ENCODE measurements at places on chromosomes 1 and 21.

- DNase-seq: no peak
Observed at GRCh38 chr1:38365242-38365641, 318.6 kb upstream of the POU3F1 start.

DNA sequence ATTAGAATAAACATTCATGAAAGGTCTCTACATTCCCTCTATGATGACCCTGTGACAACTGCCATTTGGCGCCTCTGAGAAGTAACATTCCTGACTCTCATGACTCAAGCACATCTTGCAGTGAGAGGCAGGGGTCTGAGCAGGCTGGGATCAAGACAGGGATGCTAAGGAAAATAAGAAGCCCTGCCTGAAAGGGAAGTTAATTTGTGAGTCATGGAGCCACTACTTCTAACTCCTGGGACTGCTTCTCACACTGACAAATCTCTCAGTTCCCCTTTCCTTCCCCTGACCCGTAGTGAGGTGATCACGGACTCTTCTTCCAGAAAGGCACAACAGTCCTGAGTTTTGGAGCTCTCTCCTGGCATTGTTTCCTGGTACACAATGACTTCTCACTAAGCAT lies 231.9 kb downstream of the TNR start:
- DNase-seq: no peak

DNA sequence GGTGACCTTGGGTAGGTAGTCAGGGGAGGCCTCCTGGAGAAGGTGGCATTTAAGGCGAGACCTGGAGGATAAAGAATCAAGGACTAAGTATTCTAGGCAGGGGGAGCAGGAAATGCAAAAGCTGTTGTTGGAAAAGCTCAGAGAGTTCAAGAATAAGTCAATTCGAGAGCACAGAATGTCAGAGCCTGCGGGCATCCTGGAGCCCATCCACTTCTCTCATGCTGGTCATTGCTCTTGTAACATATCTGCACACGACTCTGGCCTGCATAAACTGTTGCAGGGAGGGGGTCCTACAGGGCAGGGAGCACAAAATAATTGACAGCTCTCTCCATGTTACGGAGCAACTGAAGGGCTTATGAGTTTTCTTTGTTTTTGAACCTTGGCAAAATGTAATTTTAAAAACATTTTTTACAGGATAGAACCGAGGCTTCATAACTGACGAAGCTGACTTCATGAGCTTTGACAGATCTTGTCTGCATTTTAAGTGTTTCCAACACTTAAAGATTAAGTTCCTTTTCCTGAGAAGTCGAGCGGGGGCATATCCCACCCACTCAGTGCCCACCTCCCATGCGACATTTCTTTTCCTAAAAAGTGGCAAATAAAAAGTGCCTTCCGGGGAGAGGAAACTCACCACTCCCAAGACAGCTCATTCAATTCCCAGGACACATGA lies 4.2 kb downstream of the PLA2G5 start:
- no peak for DNase-seq

DNA sequence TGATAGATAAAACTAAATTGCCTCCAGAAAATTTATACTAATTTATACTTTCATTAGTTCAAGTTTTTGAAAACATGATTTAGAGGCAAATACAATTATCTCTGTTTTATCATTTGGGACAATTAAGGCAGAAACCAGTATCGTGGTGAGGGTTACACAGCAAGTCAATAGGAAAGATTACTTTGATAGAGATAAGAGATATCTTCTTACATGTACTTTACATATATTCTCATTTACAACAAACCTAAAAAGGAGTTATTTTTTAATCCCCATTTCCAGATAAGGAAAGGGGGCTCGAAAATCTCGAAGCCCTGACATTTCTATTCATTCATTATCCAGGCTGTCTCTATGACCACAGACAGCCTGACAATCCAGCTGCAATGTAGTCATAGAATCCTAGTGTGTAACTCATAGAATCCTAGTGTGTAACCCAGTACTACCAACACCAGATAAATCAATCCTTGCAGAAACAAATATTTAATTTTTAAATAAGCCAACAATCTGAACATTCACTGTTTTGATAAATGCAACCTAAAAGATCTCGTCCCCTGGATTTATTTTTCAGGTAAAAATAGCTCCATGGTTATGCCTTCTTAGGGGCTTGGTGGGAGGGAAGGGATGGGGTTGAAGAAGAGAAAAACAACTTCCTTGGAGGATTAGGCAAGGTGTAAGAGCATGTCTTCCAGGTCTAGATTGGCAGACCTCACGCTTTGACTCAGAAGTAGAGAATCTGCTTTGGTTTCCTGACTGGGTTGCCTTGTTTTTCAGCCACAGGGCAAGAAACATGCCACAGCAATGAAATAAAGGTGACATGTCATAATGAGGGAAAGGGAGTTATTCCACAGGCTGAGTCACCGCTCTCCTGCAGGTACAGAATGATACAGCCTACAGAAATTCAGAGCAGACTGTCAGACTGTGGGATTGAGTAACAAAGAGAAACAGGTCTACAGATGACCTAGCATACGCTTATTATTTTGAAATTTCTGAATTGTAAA lies 45.6 kb downstream of the IRF2BP2 start:
- no peak for DNase-seq

DNA sequence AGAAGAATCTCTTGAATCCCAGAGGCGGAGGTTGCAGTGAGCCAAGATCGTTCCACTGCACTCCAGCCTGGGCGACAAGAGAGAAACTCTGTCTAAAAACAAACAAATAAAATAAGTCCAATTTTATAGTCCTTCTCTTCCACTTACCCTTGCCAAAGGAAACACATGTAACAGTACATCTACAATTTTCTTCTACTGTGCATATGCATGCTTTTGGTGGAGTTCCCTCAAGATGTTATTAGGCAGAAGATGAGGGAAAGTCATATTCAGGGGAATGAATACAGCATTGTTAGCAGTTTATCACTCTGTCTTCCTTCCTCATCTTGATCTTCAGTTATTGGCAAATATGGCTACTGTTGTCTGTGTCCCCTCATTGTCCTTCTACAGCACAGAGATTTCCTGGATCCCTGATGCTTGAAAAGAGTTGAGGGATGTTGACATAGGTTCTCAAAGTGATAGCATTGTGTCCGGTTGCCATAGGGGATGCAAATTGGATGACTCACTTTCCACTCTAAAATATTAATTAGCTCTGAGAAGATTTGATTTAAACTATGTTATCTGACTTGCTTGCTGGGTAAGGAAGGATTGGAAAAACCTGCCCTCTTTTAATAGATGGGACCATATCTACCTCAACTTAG lies 1173.6 kb downstream of the KCNT2 start:
- DNase-seq: no peak
